ENCODE measurements at places on chromosomes 1 and 21.

DNA sequence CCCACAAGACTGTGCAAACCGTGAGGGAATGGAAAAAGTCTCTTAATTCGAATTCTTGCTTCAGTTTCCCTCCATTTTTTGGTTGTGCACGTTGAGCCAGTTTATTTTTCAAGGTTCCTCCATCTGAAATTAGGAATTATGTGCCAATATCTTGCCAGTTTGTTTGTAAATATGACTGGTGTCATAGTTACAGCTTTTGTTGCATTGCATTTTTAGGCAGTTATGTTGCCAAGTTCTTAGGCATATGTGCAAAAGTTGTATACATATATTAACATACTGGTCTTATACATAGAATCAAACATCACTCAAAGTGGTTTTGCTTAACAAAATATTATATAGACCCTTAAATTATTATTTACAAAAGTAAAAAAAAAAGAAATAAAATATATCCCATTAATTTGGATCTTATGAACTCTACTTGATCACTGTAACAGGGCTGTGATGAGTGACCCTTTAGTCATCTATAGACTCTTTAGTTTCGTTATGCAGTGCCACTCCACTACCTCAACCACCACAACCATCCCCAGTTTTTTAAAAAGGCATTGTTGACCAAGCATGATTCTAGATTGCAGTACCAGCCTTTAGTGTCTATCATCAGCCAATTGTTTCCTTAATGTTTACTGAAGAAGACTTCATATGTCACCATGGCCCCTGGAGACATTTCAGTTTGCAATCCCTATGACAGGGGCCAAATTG is 20.9 kb upstream of the DYNLT5 start:
- DNase-seq: no peak

GRCh38 chr1:50177994-50178393 is 69.3 kb downstream of the ELAVL4 start:
- DNase-seq: no peak

- DNase-seq: no peak
Observed at GRCh38 chr1:109570414-109570813, 22.0 kb downstream of the GNAI3 start.

- DNase-seq: no peak
Observed at GRCh38 chr1:217014066-217014465, 290.8 kb upstream of the ESRRG start.

- no peak for DNase-seq
Observed at GRCh38 chr1:90704817-90705216, 12.3 kb downstream of the BARHL2 start.

DNA sequence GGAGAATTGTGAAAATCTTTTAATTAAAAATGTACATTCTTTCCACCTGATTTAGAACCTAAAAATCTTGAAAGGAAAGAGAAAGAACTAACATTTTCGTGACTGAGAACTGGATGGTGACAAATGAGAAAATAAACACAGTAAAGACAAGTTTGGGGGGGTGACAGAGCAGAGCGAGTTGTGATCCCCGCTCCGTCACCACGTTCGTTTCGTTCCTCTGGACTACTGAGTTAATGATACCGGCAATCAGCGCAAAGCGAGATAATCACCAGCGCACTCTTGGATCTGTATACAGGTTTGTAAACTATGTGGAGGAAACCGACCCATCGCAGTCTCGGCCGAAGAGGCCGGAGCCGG is 31.2 kb upstream of the CFAP126 start:
- no peak for DNase-seq

DNA sequence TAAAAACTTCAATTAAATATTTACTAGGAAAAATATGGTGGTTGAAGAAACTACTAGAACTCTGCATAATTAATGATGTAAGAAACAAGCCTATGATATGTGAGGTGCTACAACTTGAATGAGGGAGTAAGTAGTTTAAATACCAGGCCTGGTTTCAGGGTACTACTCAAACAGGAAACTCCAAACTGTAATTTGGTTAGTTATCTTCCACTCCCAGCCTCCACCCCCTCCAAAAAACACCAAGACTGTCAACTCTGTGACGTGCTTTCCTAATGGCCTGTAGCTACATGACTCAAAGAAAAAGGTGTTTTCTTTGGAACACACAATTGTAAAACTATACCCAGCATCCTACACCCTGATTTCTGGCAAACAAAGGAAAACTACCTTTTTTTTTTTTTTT is 55.9 kb upstream of the RCC1 start:
- no peak for DNase-seq

DNA sequence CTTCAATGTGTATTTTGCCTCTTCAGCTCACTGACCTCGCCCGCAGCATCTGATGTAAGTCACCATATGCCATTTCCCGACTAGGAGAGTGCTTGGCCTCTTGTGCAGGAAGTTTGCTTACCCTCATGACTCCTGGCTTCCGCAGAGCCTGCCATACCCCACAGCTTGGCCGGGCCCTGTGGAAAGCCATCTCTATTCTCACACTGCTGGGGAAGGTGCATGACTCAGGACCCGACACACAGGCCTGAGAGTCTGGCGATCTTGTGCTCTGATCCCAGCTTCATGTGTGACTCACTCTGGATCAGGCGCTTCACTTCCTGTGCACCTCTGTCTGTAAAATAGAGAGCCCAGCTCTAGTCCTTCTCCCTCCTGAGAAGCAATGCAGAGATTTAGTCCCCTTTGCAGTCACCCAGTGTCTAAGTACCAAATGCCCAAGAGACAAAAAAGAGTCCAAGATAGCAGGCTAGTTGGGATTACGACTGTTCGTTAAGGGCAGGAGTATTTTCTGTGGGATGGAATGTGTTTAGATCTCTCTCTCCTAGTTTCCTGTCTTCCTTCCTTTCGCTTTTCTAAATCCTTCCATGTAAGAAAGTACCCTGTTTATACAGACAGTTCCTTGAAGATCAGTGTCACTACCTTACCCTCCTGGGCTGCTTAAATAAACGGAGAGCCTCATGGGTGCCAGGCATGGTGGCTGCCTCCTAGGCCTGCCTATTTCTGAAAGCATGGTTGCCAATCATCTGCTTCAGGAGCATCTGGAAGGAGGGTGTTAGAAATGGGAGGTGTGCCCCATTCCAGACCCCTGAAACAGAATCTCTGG is 62.8 kb upstream of the KIF26B start:
- no peak for DNase-seq

DNA sequence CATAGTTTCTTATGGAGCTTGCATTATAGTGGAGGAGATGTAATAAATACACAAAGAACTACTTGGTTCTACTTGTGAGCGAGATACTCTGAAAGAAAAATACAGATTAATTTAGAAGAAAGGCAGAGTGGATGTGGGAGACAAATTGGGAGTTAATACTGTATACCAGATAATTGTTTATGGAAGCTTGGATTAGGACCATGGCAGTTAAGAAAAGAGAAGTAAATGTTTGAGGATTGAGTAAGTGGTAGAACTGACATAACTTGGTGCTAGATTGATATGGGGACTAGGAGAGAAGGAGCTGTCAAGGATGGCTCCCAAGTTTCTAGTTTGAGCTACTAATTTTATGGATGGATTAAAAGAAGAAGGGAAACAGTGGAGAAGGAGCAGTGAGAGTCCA is 47.3 kb downstream of the INKA2 start:
- no peak for DNase-seq

GRCh38 chr1:199087144-199087543 is 448.3 kb downstream of the PTPRC start:
- DNase-seq: no peak

- no peak for DNase-seq
Observed at GRCh38 chr1:245683676-245684075, 528.9 kb downstream of the KIF26B start.

DNA sequence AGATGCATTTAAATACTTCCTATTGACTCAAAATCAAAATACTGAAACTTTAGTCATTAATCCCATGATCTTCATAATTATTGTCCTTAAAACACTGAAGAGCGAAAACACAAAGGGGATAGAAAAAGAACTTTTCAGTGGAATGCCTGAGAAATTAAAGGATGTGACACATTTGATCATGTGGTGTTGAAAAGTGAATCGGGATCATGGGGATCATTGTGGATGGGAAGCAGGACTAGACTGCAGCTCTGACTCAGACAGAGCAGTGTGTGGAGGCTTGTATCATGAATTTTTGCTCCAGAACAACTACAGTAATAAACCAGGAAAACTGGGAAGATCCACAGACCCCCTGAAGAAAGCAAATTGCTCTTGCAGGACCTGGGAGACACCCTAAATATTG is 161.1 kb upstream of the CXADR start:
- DNase-seq: no peak

DNA sequence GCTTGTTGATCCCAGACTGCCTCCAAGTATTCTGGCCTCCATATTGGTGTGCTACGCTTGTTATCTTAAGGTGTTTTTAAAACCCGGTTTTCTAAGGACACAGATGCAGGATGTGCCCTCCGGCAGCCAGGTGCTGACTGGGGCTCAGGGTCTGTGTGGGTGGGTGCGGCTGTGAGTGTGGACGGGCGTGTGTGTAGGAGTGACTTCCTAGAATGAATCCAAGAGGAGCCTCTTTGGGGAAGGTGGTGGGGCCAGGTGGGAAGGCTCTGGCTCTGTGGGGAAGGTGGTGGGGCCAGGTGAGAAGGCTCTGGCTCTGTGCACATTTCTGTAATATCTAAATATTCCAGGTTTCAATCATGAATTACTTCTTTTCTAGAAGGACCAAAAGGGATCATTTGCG is 12.8 kb upstream of the TSPEAR start:
- no peak for DNase-seq

- DNase-seq: no peak
Observed at GRCh38 chr1:67921725-67922489, 88.6 kb upstream of the GNG12 start.

DNA sequence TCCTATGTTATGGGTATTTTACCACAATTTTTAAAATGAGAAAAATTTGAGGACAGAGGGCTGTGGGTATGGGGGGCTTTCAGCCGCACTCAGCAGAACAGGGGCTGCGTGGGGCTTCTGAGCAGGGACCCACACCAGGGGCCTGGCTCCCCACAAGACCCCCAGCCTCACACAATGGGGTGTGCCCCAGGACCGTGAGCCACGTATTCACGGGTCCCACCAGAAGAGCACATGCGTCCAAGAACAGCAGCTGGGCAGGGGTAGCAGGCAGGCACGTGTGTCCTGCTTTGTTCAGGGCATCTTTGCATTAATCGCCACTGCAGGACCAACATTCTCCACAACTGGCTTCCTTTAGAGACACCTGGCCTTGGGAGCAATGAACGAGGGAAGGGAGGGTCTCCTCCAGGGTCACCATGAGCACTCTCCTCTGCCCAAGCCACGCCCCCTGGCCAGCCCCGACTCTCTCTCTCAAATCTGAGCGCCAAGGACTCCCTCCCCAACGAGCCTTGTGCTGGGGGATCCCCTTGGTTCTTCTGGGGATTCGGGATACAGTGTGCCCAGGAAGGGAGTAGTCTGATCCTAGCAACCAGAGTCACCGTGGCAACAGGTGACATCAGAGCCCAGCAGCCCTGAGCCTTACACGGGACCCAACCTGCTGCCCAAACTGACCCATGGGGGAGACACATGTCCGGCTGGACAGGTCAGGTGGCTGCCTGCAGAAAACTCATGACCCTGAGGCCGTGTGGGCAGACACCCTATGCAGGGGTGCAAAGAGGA is 7.4 kb upstream of the ARF1 start:
- DNase-seq: no peak

DNA sequence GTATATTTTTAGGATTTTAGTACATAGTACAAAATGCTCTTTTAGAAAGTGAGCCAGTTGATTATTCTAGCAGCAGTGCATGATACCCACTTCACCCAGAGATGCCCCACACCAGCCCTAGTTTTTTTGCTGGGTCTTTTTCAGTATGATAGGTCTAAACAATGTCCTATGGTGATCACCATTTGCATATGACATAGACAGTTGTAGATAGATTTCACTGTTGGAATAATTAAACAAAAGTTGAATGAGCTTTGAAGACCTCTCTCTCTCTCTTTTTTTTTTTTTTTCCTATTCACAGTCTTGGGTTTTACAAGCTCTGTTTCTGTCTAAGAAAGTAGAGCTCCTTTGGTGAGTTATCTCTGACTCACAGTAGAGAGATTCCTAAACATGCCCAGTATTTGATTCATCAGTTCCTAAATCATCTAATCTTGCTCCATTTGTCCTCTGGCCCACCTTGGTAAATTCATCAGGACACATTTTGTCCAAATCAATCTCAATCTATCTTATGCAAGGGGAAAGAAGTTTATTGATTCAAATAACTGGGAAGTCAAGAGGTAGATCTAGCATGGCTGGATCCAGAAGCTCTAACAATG is 44.7 kb upstream of the VAV3 start:
- DNase-seq: no peak

- DNase-seq: no peak
Observed at GRCh38 chr1:176950736-176951324, 213.7 kb downstream of the ASTN1 start.

DNA sequence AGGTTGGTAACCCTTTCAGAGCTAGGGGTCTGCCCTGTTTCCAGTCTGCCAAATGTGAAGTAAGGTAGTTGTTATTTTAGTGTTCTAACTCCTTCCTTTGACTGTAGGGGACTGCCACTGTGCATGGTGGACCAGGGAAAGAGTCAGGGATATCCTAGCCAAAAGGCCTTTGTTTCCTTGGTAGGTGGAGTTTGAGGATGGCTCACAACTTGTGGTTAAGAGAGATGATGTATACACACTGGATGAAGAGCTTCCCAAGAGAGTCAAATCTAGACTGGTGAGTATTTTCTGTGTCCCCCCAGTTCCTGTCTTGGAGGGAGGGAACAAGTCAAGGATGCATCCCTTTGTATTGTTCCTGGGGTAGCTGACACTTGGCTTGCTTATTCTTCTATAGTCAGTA is 3.5 kb upstream of the ST3GAL3 start:
- no peak for DNase-seq

DNA sequence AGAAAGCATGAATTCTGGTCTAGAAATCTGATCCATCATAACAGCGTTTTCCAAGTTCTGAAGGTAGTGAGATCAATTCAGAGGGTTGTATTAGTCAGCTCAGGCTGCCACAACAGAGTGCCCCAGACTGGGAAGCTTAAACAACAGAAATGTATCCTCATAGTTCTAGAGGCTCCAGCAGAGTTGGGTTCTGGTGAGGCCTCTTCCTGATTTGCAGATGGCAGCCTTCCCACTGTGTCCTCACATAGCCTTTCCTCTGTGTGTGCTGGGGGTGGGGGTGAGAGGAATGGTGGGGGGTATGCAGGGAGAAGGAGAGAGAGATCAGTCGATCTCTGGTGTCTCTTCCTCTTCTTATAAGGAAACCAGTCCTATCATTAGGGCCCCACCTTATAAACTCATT is 15.1 kb downstream of the ZBTB8B start:
- DNase-seq: no peak

DNA sequence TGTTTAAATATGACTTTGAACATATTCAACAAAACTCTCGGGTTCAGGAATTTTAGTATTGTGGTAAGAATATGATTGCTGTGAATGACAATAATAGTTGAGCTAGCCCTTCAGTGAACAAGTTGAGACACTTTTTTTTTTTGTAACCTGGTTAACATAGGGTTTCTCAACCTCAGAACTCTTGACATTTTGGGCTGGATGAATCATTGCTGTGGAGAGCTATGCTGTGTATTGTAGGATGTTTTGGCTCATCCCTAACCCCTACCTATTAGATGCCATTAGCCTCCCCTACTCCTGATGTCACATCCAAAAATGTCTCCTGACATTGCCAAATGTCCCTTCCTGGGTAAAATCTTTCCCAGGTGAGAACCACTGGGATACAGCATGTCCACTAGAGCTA is 113.7 kb downstream of the RUNX1 start:
- DNase-seq: no peak
